ENCODE measurements at places on chromosomes 7 and 10. TPM values are rescaled to one million over a fixed set of nuclear protein-coding genes. Genes with fewer than 3 reads are reported as not detected.

NAMPT gene
- 95.9 TPM for total RNA-seq

SLC26A3 gene
- not detected for total RNA-seq

- H3K4me1 ChIP-seq: no peaks in the 10 kb centered on the region
- no peak overlapping the region for H3K27ac ChIP-seq
- no peaks in the 10 kb centered on the region for H3K27me3 ChIP-seq
- H3K4me3 ChIP-seq: no peak overlapping the region
- no peak for DNase-seq
Measured at GRCh38 chr10:132981173-132981555, 38.8 kb upstream of the CFAP46 start.

GRCh38 chr10:126907423-126907970 lies 2.3 kb downstream of the DOCK1 start:
- no peak overlapping the region for H3K27ac ChIP-seq
- H3K4me1 ChIP-seq: no peaks in the 10 kb centered on the region
- no peak overlapping the region for H3K4me3 ChIP-seq
- H3K27me3 ChIP-seq: no peaks in the 10 kb centered on the region

DNA sequence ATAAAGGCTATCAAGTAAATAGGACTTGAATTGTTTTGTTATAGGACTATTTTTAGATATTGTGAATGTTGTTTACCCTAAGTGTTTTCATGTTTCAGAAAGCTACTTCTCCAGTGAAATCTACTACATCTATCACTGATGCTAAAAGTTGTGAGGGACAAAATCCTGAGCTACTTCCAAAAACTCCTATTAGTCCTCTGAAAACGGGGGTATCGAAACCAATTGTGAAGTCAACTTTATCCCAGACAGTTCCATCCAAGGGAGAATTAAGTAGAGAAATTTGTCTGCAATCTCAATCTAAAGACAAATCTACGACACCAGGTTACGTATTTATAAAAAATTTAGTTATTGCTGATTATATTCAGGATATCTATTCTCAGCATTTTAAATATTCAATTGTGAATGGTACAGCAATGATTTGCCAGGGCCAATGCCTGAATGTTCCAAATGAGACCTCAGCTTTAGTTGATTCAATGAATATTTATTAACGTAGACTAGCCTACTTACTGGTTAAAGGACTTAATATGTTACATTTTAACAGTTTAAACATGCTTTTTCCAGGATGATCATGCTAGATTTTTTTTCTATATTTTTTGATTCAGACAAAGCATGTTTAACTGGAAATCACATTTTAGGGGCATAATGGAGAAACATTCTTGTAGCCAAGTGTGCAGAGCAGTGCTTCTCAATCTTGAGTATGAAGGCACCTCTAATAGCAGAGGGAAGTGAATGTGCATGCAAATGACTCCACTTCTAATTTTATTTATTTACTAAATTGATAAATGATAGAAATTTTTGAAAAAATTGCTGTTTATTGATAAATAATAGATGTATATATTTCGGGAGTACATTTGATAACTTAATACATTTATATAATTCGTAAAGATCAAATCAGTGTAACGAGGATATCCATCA lies 18.2 kb downstream of the ANLN start:
- H3K27me3 ChIP-seq: no peaks in the 10 kb centered on the region
- H3K4me1 ChIP-seq: peaks cover 3% of the 10 kb centered on the region
- H3K27ac ChIP-seq: no peak overlapping the region
- DNase-seq: no peak

DNA sequence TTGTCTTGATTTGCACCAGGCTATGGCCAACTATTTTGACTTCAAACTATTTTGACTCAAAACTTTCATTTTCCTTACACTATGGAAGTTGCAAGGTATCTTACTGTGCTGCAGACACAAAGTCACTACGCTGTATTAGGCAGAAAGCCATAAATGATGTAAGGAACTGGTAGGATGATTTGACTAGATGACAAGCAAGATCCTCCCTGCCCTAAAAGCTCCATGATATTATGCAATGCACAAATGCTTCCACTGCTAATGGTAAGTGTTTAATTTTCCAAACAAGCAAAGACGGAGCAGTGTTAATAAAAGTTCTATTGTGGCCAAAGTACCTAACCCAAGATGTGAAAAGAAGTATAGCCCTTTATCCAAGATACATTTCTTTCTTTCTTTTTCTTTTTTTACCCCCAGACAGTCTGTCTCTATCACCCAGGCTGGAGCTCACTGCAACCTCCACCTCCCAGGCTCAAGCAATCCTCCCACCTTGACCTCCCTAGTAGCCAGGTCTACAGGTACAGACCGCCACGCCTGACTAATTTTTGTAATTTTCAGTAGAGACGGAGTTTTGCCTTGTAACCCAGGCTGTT lies 98.2 kb downstream of the ANK3 start:
- H3K27ac ChIP-seq: no peak overlapping the region
- H3K4me1 ChIP-seq: no peaks in the 10 kb centered on the region
- no peaks in the 10 kb centered on the region for H3K27me3 ChIP-seq
- no peak for DNase-seq
- no peaks in the 10 kb centered on the region for H3K36me3 ChIP-seq
- no peak overlapping the region for H3K4me3 ChIP-seq

GRCh38 chr7:69130396-69130795 lies 467.9 kb upstream of the AUTS2 start:
- no peak overlapping the region for H3K4me3 ChIP-seq
- no peak for DNase-seq
- no peaks in the 10 kb centered on the region for H3K4me1 ChIP-seq
- no peak overlapping the region for H3K27ac ChIP-seq
- no peaks in the 10 kb centered on the region for H3K27me3 ChIP-seq

- no peaks in the 10 kb centered on the region for H3K27me3 ChIP-seq
- H3K36me3 ChIP-seq: no peaks in the 10 kb centered on the region
- no peak for DNase-seq
- H3K4me1 ChIP-seq: no peaks in the 10 kb centered on the region
- H3K27ac ChIP-seq: no peak overlapping the region
Measured at GRCh38 chr7:92798517-92799249, 37.7 kb downstream of the CDK6 start.

- no peaks in the 10 kb centered on the region for H3K27me3 ChIP-seq
- peaks cover 9% of the 10 kb centered on the region for H3K4me1 ChIP-seq
- no peaks in the 10 kb centered on the region for H3K36me3 ChIP-seq
Measured at GRCh38 chr10:5587151-5588079, 62.7 kb downstream of the CALML3 start.

- H3K36me3 ChIP-seq: no peaks in the 10 kb centered on the region
- no peak overlapping the region for H3K27ac ChIP-seq
- no peaks in the 10 kb centered on the region for H3K27me3 ChIP-seq
- H3K4me3 ChIP-seq: no peak overlapping the region
Measured at GRCh38 chr10:67788028-67788886, 49.7 kb downstream of the DNAJC12 start.

Data from H1 (cell line).